Activated CD8-positive, alpha-beta memory T cell treated with anti-CD3 and anti-CD28 coated beads for 48 hours (primary cell): ENCODE measurements at places on chromosomes 16 and 17.

GRCh38 chr17:7775051-7775450 lies 57.5 kb downstream of the DNAH2 start:
- DNase-seq: no peak

DNA sequence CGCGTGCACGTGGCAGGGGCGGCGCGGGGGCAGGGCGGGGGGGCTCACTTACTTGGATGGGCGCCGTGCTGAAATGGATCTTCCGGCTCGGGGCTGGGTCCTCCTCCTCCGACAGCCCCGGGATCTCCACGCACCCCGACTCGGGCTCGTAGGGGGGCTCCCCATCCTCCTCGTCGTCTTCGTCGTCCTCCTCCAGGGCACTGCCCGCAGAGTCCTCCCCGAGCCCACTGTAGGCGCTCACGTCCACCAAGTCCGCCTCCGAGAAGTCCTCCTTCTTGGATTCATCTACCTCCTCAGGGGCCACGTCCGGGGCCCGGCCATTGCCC lies 1.4 kb downstream of the PPP1R9B start:
- no peak for DNase-seq

GRCh38 chr17:17125136-17126084 lies 80.7 kb downstream of the PLD6 start:
- DNase-seq: no peak

DNA sequence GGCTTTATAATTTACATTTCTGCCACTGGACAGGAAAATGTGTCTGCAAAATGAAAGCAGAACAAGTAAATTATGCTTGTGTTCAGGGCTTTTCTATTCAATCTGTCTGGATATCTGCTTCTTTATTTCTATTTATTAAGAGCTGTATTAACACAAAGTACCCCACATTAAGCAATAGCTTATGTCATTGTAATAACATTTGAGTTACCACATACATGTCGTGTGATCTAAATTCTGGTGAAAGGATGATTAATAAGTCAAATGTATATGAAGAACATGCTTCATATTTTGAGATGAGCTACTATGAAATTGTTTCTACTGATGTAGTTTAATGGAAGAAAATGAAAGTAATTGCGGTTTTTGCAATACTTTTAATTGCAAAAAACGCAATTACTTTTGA lies 238.2 kb downstream of the KCNJ2 start:
- DNase-seq: no peak

DNA sequence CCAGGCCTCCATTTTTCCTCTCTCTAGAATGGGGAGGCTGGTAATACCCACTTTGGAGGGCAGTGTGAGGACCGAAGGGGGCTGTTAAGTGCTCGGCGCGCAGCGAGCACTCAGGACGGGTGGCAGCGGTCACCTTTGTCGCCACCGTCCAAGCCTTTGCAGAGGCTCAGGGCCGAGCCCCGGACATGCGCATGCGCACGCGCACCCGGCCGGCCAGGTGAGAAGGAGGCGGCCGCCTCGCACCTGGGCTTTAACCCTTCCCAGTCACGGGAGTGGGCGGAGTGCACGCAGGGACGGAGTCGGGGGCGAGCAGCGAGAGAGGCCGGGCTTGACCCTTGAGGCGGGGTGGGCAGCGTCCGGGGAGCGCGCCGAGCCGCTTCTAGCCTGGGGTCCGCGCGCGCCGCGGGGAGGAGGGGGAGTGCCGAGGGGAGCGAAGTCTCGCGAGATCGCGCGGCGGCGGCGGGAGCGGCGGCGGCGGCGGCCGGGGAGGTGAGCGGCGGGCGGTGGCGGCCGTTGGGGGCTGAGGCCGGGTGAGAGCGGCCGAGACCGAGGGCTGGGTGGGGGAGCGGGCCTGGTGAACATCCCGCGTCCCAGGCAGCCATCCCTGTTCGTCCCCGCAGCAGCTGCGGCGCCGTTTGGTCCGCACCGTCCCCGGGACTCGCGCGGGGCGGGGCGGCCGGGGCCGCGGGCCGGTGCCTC lies at the start of gene MRTFB:
MRTFB (plus strand) TSS at position 443 of the 699 bp plus-strand sequence. CDS start 69,288 bp downstream, outside the sequence.
- DNase-seq: peak; percentile 66

GRCh38 chr16:13550254-13550653 lies 369.7 kb upstream of the ERCC4 start:
- no peak for DNase-seq

GRCh38 chr17:50176559-50177357 lies 11.0 kb downstream of the SGCA start:
- no peak for DNase-seq

DNA sequence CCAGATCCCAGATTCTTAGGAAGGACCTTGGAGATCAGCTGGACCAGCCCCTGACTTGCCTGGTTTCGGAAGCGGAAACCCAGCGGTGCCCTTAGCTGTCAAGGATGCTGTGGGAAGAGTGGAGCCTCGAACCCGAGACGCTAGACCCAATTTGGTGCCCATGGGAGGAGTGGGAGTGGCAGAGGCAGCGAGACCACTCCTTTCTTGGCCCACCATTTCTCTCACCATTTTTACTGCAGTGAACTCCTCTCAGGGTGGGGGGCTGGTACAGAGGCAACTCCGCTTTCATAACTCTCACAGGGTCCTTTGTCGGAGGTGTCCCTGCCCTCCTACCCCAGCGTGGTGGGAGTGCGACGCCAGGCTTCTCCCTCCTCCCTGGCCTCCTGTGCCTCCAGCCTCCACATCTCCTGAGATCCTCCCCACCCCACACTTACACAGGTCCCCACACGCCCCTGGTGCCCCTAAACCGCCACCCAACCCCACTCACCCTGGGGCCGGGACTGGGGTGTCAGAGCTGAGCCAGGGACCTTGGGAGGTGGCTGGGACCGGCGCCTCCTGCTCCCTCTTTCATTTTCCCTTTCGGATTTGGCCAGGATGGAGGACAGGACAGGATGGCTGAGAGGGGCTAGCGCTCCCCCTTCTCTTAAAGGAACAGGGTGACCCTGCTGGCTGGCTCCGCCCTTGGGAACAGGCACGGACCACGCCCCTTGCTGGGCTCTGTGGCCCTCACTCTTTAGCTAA lies at the start of gene GJD3:
GJD3 (minus strand) TSS at position 617 of the 741 bp plus-strand sequence. CDS start 922 bp downstream, outside the sequence.
- no peak for DNase-seq

GRCh38 chr17:48994549-48995303 lies 2.5 kb upstream of the IGF2BP1 start:
- no peak for DNase-seq

DNA sequence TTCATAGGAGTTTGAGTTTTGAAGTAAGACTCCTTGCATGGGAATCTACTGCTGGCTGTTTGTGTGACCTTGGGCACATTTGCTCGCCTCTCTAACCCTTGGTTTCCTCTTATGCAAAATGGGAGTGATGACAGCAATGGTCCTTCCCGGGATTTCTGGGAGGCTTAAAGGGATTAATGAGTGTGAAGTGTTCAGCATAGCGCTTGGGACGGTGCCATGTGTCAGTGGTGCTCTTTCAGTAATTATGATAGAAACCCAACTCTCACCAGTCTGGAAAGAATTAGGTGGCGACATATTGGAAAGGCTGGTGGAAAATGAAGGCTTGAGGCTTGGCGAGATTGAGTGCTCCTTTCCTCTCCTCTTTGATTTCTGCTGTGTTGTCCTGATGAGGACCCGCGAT lies 429.2 kb upstream of the EEF2KMT start:
- no peak for DNase-seq

- no peak for DNase-seq
These were observed 166.0 kb upstream of the ZFHX3 start for GRCh38 chr16:73213732-73214455.

DNA sequence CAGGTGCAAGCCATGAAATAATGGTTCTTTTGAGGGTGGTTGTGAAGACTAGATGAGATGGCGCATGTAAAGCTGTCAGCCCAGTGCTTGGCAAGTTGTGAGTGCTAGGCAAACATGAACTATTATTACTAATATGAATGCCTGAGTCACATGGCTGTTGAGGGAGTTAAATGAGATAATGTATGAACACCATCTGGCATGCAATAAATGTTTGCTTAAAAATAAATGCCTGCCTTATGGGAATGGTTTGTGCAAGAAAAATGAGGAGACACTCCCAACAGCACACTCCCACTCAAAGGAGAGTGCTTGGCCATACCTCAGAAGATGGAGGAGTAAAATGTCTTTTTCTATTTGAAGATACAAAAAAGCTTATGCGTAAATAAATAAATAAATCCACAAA lies 3.6 kb downstream of the MAPK3 start:
- DNase-seq: no peak

GRCh38 chr17:35132099-35132498 lies 10.0 kb downstream of the NLE1 start:
- DNase-seq: no peak

GRCh38 chr16:53219795-53220454 lies 165.1 kb downstream of the CHD9 start:
- no peak for DNase-seq

DNA sequence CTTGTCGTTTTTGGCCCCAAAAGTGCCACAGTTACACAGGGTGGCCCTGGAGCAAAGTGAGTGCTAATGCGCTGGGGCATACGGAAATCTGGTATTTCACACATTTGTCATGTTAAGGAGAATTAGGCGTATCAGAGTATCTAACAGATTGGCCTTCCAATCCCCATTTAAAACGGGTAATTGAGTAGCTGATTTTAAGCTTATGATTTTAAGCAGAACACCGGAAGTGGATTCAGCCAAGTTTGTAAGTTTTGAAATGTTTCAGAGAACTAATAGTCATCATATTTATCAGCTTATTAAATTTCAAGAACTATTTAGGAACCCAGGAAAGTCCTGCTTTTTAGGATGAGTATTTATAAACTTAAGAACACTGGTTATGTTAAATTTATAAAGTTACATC lies 19.5 kb downstream of the LRRC75A start:
- DNase-seq: no peak

DNA sequence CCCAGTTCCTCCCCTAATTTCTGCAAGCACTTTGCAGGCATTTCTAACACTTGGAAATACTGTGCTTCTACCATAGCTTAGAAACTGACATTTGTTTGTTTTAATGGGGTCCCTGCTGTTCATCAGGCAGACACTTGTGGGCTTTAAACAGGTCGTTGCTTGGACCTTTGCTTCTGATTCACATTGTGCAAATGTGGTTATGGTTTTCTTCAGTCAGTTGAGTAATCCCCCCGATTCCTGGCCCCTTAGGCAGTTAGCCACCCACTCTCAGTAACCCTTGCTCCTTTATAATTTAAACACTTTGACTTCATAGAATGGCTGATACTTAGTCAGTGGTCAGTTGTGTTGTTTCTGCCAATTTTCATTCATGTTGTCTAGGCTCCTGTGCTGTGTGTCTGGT lies 39.4 kb downstream of the SLC47A1 start:
- DNase-seq: no peak

GRCh38 chr17:61897548-61898180 lies 30.1 kb downstream of the INTS2 start:
- DNase-seq: no peak

DNA sequence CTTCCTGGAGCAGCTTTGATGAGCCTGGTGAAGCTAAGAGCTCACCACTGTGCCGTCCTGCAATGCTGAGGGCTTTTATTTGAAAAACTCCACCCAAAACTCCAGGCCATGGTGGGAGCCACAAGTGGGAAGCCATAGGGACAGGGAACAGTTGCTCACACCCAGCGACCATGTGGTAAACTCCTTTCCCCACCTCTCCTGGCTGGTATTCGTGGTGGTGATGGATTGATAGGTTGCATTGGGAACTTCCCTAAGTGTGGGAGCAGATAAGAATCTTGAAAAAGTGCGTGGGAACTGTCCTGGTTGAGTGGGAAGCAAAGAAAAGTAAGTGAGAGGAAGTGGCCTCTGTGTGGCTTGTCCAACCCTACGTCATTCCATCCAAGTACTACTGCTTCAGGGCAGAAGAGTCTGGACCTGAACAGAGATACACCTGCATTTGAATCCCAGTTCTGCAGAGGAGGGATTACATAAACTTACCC lies at the start of gene CCL1:
CCL1 (minus strand) TSS at position 51 of the 479 bp plus-strand sequence. CDS start 72 bp downstream, outside the sequence.
- DNase-seq: no peak

DNA sequence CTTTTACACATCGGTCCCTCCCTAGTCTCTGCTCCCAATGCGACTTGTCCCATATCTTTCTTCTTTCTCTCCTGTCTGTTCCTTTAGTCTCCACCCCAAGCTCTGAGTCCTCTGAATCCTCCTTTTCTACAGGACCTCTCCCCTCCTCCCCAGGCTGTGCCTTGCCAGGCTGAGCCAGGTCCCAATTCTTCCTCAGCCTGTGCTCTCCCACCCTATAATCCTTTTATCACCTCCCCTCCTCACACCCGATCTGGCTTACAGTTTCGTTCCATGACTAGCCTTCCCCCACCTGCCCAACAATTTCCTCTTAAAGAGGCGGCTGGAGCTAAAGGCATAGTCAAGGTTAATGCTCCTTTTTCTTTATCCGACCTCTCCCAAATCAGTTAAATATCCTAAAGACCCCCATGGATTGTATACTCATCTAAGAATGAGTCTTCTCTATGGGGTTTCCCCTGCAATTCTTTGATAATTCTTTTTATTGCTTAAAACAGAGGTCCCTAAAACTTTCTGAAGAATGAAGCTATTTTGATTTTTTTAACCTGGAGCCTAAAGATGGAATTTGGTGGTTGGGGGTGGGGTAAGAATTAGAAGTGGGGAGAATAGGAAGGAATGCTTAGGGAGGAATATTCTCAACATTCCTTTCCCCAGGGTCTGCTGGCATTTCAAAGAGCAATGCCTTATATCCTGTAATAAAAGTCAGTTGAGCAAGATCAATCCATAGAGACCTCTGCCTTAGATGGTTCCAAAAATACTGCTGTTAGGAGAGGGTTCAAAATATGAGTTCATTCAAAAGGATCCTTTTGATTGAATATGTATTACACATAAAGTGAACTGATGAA lies 102.8 kb downstream of the MYO1D start:
- no peak for DNase-seq

DNA sequence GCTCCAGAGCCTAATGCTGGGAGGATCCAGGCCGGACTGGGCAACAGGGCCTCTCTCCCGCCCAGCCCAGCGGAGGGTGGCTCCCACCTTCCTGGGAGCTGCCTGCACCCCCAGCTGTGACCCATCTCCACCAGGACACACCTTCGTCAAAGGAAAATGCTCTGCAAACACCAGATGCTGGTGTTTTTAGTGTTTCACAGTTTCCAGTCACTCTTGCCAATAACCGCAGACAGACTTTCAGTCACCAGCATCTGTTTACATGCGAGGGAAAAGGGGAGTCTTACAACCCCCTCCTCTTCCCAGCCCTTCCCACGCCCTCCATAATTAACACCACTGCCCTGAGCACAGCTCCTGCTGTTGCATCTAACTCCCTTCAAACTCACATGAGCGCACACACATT lies 25.3 kb downstream of the KLHDC4 start:
- no peak for DNase-seq

- no peak for DNase-seq
These were observed 49.4 kb downstream of the CCDC42 start for GRCh38 chr17:8695241-8695640.

GRCh38 chr16:75576384-75576811 lies 10.2 kb downstream of the GABARAPL2 start:
- DNase-seq: no peak
